ENCODE measurements at places on chromosomes 6 and 20. TPM values are rescaled to one million over a fixed set of nuclear protein-coding genes. Genes with fewer than 3 reads are reported as not detected.

The CHRNA4 gene
- polyA plus RNA-seq: not detected

The FAM217A gene
- not detected for polyA plus RNA-seq

The CFAP206 gene
- not detected for polyA plus RNA-seq

The EPB41L2 gene
- polyA plus RNA-seq: 3.4 TPM

The KIF13A gene
- 15.4 TPM for polyA plus RNA-seq

The ERGIC3 gene
- polyA plus RNA-seq: 130 TPM

The ENPP5 gene
- polyA plus RNA-seq: not detected

The MYL9 gene
- polyA plus RNA-seq: not detected

The RNF114 gene
- polyA plus RNA-seq: 164 TPM

The LCA5 gene
- polyA plus RNA-seq: 0.08 TPM

DNA sequence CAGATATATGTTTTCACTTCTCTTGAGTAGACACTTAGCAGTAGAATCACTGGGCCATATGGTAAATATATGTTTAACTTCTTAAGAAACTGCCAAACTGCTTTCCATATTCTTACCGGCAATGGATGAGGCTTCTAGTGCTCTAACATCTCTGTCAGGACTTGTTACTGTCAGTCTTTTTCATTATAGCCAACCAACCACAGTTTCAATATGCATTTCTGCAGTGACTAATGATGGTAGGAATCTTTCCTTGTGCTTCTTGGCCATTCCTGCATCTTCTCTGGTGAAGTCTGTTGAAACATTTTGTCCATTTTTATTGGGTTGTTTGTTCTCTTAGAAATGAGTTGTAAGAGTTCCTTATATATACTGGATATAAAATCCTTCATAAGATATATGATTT is 66.0 kb upstream of the SYNDIG1 start:
- no peak overlapping the region for H3K4me3 ChIP-seq
- no peak overlapping the region for H3K27ac ChIP-seq
- H3K36me3 ChIP-seq: no peaks in the 10 kb centered on the region
- no peak for DNase-seq

DNA sequence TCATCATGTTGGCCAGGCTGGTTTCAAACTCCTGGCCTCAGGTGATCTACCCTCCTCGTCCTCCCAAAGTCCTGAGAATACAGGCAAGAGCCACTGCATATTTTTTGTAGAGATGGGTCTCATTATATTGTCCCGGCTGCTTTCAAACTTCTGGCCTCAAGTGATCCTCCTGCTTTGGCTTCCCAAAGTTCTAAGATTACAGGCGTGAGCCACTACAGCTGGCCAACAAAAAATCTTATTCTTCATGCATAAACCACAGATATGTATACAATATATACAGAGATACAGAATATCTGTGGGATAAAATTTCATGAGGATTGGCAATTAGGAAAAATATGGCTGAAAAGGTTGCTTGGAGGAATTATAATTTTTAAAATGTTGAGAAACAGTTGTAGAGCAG is 49.9 kb downstream of the SLC35A1 start:
- H3K36me3 ChIP-seq: peaks cover 87% of the 10 kb centered on the region
- H3K4me1 ChIP-seq: no peaks in the 10 kb centered on the region
- no peak overlapping the region for H3K27ac ChIP-seq
- H3K4me3 ChIP-seq: no peak overlapping the region
- H3K27me3 ChIP-seq: no peaks in the 10 kb centered on the region

- H3K36me3 ChIP-seq: no peaks in the 10 kb centered on the region
- no peaks in the 10 kb centered on the region for H3K4me1 ChIP-seq
- H3K27me3 ChIP-seq: no peaks in the 10 kb centered on the region
- no peak overlapping the region for H3K27ac ChIP-seq
- DNase-seq: no peak
- H3K4me3 ChIP-seq: no peak overlapping the region
Observed at GRCh38 chr6:56419191-56419590, 171.8 kb upstream of the COL21A1 start.

- H3K27me3 ChIP-seq: no peaks in the 10 kb centered on the region
- DNase-seq: no peak
- no peaks in the 10 kb centered on the region for H3K36me3 ChIP-seq
Observed at GRCh38 chr6:122984393-122984792, 11.6 kb upstream of the CLVS2 start.

- DNase-seq: no peak
- peak overlapping the region; percentile 3 for H3K4me3 ChIP-seq
- H3K27ac ChIP-seq: no peak overlapping the region
- H3K27me3 ChIP-seq: no peaks in the 10 kb centered on the region
Observed at GRCh38 chr6:163486821-163487220, 72.3 kb downstream of the QKI start.

DNA sequence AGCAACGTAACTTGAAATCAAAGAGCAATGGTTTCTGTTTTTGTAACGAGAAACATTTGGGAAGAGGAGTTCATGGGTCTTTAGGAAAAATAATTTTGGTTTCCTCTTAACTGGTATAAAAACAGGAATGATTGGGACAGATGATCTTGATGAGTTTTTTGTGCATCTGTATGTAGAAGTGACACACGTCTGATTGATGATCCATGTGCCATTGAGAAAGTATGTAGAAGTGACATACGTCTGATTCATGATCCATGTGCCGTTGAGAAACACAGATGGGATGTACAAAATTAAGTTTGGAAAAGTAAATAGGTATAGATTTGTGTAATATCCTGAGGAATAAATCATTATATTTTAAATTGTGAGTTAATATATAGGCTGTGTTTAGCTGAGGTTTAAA is 2.1 kb downstream of the KIAA1586 start:
- no peak for DNase-seq
- H3K4me1 ChIP-seq: peaks cover 13% of the 10 kb centered on the region
- peaks cover 40% of the 10 kb centered on the region for H3K36me3 ChIP-seq

DNA sequence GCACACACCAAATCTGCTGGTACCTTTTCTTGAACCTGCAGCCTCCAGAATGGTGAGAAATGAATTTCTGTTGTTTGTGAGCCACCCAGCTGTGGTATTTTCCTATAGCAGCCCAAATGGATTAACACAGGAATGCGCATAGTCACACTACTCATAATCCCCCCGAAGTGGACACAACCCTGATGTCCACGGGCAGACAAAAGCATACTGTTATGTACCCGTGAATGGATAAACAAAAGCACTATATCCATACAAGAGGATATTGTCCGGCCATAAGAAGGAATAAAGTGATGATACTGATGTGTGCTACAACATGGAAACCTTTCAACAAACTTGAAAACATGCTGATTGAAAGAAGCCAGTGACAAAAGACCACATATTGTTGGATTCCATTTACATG is 25.1 kb upstream of the RPP40 start:
- DNase-seq: no peak
- H3K27me3 ChIP-seq: no peaks in the 10 kb centered on the region
- H3K4me3 ChIP-seq: no peak overlapping the region
- H3K4me1 ChIP-seq: peaks cover 16% of the 10 kb centered on the region
- H3K36me3 ChIP-seq: no peaks in the 10 kb centered on the region
- H3K27ac ChIP-seq: no peak overlapping the region

DNA sequence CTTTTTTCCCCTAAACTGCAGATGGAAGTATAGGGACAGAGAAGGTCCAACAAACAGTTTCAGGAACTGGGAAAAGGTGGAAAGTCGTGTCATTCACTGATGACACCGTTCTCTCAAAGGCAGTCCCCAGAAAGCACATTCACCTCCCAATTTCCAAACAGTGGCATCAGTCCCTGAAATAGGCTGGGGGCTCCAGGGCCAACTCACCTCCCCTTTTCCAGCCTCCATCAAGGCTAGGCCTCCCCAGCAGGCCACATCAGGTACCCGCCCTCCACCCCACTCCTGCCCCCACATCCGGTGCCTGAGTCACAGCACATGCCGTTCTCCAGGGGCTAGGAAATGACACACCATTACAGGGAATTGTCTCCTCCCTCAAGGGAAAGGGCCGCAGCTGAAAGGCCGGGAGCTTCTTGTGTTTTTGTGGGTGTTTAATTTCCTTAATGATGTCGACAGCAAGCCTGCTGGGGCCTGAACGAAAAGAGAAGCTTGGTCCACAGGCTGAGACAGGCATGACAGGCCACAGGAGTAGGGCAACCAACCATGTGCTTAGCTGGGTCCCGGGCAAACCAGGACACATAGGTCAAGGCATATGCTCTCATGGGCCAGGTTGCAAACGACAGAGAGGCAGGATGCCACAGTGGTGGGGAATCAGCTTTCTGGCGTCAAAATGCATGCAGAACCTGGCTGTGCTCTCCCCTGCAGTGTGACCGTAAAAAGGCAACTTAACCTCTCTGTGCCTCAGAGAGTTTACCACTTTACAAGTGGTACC is 39.2 kb downstream of the ZMYND8 start:
- peak overlapping the region; percentile 55 for H3K4me3 ChIP-seq
- DNase-seq: peak; percentile 70
- H3K4me1 ChIP-seq: peaks cover 45% of the 10 kb centered on the region
- H3K27me3 ChIP-seq: no peaks in the 10 kb centered on the region
- peaks cover 1% of the 10 kb centered on the region for H3K36me3 ChIP-seq

DNA sequence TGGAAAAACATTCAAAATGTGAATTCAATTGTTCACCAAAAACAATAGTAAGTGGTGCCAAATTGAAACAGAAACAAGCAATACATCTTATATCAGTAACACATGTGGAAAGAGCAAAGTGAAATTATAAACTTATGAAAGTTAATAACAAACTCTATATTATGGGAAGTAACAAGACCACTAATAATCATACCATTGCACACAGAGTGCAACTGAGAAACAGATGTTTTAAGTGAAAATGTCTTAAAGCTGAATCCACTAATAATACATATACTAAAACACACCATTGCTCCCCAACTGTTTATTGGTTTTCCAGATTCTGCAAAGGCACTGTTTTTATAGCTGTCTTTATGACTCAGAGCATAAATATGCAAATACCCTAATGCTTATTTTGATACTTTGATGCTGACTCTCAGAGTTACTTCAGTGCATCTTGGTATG is 292.3 kb downstream of the RFPL4B start:
- H3K4me3 ChIP-seq: no peak overlapping the region
- H3K36me3 ChIP-seq: no peaks in the 10 kb centered on the region
- DNase-seq: no peak

- peak overlapping the region; percentile 28 for H3K4me3 ChIP-seq
- no peaks in the 10 kb centered on the region for H3K36me3 ChIP-seq
- H3K27me3 ChIP-seq: no peaks in the 10 kb centered on the region
- DNase-seq: no peak
Observed at GRCh38 chr6:148385379-148385778, 42.7 kb downstream of the SASH1 start.

DNA sequence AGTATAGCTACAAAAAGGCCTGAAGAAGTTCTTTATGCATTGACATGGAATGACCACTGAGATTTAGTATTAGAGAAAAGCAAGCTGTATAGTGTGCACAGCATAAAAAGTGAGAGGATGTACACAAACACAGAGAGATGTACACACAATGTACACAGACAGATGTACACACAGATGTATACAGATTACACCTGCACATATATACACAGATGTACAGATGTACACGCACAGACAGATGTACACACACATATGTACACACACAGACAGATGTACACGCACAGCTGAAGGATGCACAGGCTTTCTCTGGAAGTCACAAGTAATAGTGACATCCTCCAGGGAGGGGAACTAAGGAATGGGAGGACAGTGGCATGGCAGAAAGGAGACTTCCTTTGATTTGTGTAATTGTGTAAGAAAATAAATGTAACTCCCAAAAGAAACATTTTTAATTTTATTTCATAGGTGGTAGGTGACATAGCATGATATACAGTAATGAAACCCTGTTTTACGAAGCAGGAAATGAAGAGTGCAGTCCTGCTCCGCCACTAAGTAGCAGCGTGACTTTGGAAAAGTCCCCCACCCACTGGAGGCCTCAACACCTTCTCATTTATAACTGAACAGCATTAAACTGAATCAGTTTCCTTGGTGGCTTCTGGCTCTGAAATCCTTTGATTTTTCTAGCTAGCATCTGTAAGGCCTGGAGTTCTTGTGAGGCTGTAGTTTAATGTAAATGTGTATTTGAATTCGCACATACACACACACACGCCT is 14.1 kb downstream of the NFATC2 start:
- no peak overlapping the region for H3K4me3 ChIP-seq
- DNase-seq: no peak
- peaks cover 25% of the 10 kb centered on the region for H3K4me1 ChIP-seq
- H3K27ac ChIP-seq: no peak overlapping the region
- no peaks in the 10 kb centered on the region for H3K27me3 ChIP-seq
- H3K36me3 ChIP-seq: no peaks in the 10 kb centered on the region

- no peaks in the 10 kb centered on the region for H3K4me1 ChIP-seq
- DNase-seq: no peak
- H3K27me3 ChIP-seq: no peaks in the 10 kb centered on the region
- no peak overlapping the region for H3K4me3 ChIP-seq
Observed at GRCh38 chr20:37505263-37506151, 15.5 kb upstream of the NNAT start.

GRCh38 chr6:85405175-85405852 is 44.6 kb upstream of the NT5E start:
- no peak for DNase-seq
- no peaks in the 10 kb centered on the region for H3K4me1 ChIP-seq
- H3K36me3 ChIP-seq: no peaks in the 10 kb centered on the region

DNA sequence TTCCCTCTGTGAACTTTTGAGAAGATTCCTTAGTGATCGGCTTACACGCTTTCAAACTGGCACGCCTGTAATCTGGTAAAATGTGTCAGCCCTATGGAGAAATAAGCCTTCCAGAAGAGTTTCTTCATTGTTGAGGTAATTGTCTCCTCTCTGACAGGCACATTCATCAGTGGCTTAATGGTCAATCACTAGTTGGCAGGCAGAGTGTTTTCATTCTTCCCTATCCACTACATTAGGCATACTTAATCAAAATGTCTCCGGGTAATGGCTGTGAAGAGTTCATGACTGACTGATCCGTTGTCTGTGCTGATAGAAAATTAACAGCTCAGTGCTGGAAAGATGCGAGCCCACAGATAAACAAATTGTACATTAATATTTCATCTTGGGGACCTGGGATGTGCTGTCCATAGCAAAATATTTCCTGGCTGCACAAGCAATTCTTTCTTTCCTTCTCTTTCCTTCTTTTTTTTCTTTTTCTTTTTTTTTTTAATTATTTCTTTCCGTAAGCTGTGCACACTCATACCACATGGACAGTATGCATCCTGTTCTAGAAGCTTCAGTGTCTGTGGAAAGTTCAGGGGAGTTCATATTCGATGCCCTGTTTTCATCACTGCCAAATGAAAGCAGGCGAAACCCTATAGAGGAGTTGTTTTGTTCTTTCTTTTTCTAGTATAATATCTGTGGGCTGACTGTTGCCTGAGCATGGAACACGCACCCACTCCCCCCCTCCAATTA is 31.4 kb downstream of the TSHZ2 start:
- H3K4me1 ChIP-seq: no peaks in the 10 kb centered on the region
- no peak overlapping the region for H3K4me3 ChIP-seq
- H3K27ac ChIP-seq: no peak overlapping the region
- H3K27me3 ChIP-seq: no peaks in the 10 kb centered on the region
- DNase-seq: no peak
- H3K36me3 ChIP-seq: no peaks in the 10 kb centered on the region

- H3K27ac ChIP-seq: peak overlapping the region; percentile 82
- no peaks in the 10 kb centered on the region for H3K27me3 ChIP-seq
- H3K4me3 ChIP-seq: no peak overlapping the region
- no peaks in the 10 kb centered on the region for H3K36me3 ChIP-seq
Observed at GRCh38 chr6:16690608-16691142, 70.6 kb downstream of the ATXN1 start.

- H3K4me3 ChIP-seq: no peak overlapping the region
- DNase-seq: no peak
- H3K36me3 ChIP-seq: no peaks in the 10 kb centered on the region
- peaks cover 55% of the 10 kb centered on the region for H3K4me1 ChIP-seq
Observed at GRCh38 chr6:52595796-52596130, 18.9 kb upstream of the TRAM2 start.

GRCh38 chr20:53652090-53652858 is 58.6 kb upstream of the ZNF217 start:
- no peaks in the 10 kb centered on the region for H3K36me3 ChIP-seq
- no peaks in the 10 kb centered on the region for H3K27me3 ChIP-seq
- DNase-seq: peak; percentile 41
- H3K4me3 ChIP-seq: no peak overlapping the region

Data from CD14-positive monocyte (primary cell).